T-cell (primary cell): ENCODE measurements at places on chromosomes 5 and 9.

GRCh38 chr9:125972012-125972729, 225.0 kb downstream of the PBX3 start:
- DNase-seq = no peak

DNA sequence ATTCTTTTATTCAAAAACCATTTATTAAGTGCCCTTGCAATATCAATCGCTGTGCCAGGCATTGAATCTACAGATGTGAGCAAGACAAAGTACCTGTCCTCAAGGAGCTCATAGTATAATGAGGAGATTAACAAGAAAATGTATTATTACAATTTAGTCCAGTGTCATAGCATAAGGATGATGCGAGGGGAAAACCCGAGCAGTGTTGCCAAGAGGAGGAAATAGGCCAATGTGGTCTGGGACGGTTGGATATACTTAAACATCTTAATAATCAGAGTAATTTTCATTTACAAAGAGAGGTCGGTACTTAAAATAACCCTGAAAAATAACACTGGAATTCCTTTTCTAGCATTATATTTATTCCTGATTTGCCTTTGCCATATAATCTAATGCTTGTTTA, 18.5 kb downstream of the CD274 start:
- DNase-seq = no peak

GRCh38 chr9:5435912-5436311, 1.8 kb downstream of the PLGRKT start:
- DNase-seq = no peak

- no peak for DNase-seq
Observed at GRCh38 chr9:124212381-124213050, 45.2 kb upstream of the NEK6 start.

DNA sequence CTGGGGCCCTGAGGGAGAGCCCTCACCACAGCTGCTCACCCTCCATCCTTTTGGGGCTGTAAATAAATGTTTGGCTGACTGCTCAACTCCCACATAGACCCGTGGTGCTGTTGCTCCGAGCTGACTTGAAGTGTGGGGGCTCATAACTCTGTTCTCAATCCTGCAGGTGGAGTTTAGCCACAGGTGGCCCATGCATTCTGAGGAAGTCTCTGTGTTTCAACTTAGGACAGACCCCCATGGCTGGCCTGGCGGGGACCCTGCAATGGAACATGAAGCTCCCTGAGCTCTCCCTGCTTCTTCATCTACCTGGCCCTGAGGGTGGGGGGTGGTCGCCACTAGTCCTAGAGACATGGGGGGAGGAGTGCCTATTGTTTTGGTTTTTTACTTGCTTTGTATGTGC, 19.7 kb downstream of the NDUFS6 start:
- no peak for DNase-seq

DNA sequence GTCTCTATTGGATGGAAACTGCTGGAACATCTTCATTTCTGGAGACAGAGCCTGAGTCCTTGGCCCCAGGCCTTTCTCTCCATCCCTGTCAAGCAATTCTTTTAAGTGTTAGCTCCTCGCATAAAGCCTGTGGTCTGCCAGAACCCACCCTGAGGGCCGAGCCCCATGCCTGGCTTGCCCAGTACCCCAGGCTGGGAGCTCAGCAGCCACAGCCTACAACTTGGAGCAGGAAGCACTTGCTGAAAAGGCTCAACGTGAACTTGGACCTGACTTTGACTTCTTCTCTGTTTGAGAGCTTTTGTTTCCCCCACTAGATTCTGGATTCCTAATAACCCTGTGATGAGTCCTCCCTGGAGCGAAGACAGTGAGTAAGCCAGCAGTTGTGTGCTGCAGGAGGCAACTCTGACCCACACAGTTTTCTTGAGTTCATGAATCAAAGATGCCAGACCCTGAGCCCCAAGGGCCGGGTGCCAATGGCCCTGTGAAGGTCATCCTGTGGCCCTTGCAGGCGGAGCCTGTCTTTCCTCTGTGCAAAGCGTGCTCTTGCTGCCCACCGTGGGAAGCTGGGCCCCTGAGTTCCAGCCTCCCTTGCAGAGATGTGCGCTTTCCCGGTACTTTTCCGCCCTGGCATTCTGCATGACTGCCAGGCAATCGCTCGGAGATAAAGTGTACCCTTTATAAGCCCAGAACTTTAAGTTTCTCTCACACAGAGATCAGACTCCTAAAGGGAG, 64.3 kb upstream of the RUFY1 start:
- DNase-seq = no peak

- no peak for DNase-seq
Observed at GRCh38 chr5:169964246-169964645, 16.0 kb downstream of the INSYN2B start.

DNA sequence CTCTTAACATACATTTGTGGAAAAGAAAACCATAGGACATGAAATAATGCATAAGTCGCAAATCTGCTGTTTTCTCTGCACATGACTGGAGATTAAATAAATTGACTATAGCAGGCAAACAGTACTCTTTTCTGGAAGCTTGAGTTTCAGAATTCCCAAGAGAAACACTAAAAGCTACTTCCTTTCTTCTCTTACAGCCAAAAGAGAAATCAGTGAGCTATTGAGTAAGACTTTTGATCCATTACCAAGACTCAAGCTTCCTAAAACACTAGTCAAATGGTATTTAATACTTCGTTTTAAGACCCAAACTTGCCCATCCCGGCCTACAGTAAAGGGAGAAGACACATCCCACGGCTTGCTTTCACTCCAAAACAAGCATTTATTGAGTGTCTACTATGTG, 335.8 kb upstream of the PUM3 start:
- no peak for DNase-seq
